ENCODE measurements at places on chromosomes 7 and 10. TPM values are rescaled to one million over a fixed set of nuclear protein-coding genes. Genes with fewer than 3 reads are reported as not detected.

- no peaks in the 10 kb centered on the region for H3K4me1 ChIP-seq
- peak overlapping the region; percentile 71 for H3K4me3 ChIP-seq
- no peak for DNase-seq
- H3K27ac ChIP-seq = peak overlapping the region; percentile 94
- H3K36me3 ChIP-seq = no peaks in the 10 kb centered on the region
Observed at GRCh38 chr10:69088801-69089501, 1.0 kb downstream of the SRGN start.

DNA sequence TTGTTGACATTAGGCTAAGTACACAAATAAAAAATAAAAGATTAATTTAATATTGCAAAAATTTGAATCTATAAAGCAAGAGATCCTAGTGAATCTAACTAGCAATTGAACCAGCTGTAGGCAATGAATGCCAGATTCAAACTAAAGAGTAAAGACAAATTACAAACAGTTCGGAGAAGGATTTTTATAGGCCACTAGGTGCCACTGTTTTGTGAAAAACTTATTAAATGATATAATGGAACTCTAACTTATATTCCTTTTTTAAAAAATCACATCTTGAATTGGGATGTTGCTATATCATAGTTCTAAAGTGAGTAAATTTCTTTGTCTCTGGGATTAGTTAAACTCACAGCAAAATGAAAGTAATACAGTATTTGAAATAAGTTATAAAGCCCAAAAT is 39.1 kb upstream of the GNAI1 start:
- no peaks in the 10 kb centered on the region for H3K4me1 ChIP-seq
- no peaks in the 10 kb centered on the region for H3K27me3 ChIP-seq
- no peaks in the 10 kb centered on the region for H3K36me3 ChIP-seq
- H3K27ac ChIP-seq = no peak overlapping the region

DNA sequence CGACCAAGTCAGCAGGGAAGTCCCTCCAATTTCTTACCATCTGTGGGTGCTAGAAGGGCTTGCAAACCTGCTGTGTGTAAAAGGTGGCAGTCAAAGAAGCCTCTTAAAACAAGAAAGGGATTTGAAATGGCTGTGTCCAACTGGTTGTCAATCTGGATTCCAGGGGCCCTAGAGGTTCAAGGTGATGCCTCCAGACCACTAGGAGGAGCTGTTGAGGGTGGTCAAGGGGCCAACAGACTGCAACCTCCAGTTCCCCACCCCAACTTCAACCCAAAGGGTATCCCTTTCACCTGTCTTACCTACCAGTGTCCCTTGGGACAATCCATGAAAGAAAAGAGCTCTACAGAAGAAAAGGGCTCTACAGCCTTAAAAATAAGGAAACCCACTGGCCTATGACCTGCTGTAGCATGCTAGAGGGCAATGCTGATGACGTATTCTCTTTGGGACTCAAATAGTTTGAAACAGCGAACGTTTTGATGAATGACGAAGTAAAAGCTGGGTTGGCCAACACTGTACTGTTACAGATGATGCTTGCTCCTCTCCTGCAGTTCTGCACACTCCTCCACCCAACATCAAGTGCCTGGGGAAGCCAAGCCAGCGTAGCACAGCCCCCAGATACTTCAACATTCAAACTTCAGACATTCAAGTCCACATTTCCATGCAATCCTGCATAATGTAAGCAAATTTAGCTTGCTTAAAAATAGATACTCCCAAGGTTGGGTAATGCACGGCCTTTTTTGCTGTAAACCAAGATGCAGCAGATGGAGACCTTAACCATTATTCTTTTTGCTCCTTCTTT is 45.9 kb upstream of the WDR11 start:
- no peaks in the 10 kb centered on the region for H3K4me1 ChIP-seq
- no peak for DNase-seq
- no peak overlapping the region for H3K27ac ChIP-seq
- H3K36me3 ChIP-seq = no peaks in the 10 kb centered on the region

- no peak overlapping the region for H3K27ac ChIP-seq
- H3K36me3 ChIP-seq = peaks cover 10% of the 10 kb centered on the region
- H3K4me1 ChIP-seq = no peaks in the 10 kb centered on the region
- H3K27me3 ChIP-seq = no peaks in the 10 kb centered on the region
Observed at GRCh38 chr10:86434656-86435055, 68.1 kb upstream of the GRID1 start.

DNA sequence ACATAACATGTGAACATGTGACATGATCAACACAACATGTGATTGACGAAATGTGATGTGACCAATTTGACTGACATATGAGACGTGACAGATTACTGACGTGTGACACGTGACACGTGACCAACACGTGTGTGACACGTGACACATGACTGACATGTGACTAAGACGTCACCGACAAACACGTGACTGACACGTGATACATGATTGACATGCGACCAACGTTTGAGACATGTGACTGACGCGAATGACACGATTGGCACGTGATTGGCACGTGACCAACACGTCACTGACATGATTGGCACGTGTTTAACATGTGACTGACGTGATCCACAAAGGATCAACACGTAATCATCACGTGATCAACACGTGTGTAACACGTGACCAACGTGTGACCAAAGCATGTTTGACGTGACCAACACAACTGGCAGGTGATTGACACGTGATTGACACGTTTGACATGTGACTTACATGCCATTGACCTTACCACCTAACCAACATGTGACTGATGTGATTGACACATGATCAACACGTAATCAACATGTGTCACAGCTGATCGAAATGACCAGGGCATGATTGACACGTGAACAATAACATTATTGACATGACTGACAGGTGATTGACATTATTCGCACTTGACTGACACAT is 23.7 kb downstream of the CRPPA start:
- no peak for DNase-seq
- no peak overlapping the region for H3K4me3 ChIP-seq
- no peak overlapping the region for H3K27ac ChIP-seq
- peaks cover 4% of the 10 kb centered on the region for H3K36me3 ChIP-seq
- no peaks in the 10 kb centered on the region for H3K4me1 ChIP-seq

C10orf62 gene
- 1.6 TPM for total RNA-seq

AKR1C4 gene
- total RNA-seq = not detected

INMT gene
- total RNA-seq = 44.8 TPM

All from kidney (tissue), 22 donors.